Activated CD4-positive, CD25-positive, alpha-beta regulatory T cell (primary cell): ENCODE measurements at places on chromosomes 13 and 19.

DNA sequence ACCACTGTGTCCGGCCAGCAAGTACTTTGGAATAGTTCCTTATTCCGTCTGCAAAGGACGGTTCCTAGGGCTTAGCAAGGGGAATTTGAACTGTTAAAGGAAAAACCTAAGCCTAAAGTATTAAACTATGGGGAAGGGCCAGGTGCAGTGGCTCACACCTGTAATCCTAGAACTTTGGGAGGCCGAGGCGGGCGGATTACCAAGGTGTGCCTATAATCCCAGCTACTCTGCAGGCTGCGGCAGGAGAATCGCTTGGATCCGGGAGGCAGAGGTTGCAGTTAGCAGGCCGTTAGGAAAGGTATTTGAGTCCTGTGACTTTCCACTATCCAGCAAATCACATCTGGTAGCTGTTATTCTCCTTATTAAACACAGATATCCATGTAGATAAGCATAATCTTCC lies 9.4 kb upstream of the RAB20 start:
- DNase-seq: no peak

GRCh38 chr13:95360464-95361097 lies 59.3 kb upstream of the ABCC4 start:
- no peak for DNase-seq

DNA sequence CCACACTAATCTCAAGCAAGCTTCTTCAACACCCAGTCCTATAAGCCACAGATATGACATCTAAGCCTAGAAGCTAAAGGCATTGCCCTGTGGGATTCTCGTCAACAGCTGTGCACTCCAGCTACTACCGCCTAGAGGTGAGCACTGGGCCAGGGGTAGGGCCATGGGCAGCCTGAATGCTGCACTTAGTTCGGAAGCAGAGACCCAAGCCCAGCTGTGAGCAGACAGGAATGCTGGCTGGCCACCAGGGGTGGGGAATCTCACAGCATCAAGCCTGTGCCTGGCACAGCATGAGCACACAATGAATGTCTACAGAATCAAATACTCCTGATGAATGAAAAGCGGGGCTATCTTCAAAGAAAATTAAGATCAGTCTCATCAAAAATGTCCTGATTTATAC lies 167.5 kb upstream of the UBL3 start:
- DNase-seq: no peak

DNA sequence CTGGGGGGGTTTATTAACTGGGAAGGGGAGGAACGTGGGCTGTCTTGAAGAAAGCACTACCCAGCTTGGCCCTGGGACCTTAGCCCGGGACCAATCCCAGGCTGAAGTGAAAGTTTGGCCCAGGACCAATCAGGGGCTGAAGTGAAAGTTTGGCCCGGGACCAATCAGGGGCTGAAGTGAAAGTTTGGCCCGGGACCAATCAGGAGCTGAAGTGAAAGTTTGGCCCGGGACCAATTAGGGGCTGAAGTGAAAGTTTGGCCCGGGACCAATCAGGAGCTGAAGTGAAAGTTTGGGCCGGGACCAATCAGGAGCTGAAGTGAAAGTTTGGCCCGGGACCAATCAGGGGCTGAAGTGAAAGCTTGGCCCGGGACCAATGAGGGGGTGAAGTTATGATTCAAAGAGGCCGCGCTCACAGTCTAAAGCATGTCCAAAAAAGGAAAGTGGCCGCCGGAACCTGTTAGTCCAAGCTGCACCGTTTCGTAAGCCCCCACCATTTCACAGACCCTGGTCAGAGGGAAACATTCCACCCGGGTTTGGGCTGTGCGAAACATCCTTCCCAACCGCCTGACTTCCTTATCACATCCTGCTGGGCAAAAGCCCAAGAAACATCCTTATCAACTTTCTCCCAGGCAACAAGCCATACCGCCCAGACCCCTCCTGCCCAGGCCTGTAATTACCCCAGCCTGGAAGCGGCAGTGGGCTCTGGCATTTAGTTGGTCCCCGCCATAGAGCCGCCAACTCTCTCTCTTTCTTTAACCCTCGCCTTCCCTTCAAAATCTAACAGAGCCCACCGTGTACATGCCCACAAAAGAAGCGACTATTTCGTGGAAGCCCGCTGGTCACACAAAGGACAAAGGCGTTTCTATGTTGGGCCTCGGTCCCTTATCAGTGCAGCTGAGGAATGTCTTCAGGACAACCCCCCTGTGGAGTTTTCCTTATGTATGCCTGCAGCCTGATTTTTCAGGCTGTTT lies 1.1 kb downstream of the ZNF850 start:
- DNase-seq: no peak

GRCh38 chr13:30307971-30308290 lies 580 bp upstream of the KATNAL1 start:
- no peak for DNase-seq

- no peak for DNase-seq
Observed at GRCh38 chr13:79475569-79475968, 5.4 kb upstream of the NDFIP2 start.

- DNase-seq: no peak
Observed at GRCh38 chr13:51453959-51454703, 1.3 kb upstream of the INTS6 start.

GRCh38 chr19:20186174-20186573 lies 19.2 kb downstream of the ZNF486 start:
- DNase-seq: no peak

DNA sequence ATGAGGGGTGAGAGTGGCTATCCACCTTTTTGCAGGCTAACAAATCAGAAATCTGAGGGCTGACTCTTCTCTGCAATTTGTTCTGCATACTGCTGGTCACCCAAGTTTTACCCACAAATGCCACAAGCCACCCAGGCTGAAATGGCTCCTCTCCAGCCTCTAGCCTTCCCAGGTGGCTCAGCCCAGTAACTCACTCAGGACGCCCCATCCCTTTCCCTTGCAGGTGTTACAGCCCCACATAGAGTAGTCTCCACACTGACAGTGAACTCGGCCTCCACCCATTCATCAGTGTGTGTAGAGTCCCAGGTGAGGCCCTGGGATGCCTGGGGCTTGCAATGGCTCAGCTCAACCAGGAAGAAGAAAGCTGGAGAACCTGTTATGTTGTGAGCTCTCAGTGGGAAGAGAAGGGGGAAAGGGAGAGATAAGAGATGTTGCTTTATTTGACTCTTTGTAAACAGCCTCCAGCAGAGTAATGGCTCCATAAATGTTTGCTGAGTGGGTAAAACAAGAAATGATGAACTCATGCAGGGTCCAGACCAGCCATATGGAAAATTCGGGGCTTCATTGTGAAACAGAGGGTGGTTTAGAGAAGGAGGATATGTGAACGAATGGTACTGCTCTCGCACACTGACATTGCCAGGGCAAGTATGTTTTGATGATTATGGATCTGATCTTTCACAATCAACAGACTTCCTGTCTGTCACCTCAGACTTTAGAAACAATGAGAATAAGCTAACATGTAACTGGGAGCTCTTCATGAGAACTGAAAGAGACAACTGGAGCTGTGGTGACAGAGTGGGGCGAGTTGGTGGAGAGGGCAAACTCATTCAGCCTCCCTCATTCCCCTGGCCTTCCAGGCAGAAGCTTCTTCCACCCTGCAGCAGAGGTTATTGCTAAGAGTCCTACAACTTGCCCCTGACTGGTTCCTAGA lies 74.2 kb upstream of the RFC3 start:
- no peak for DNase-seq

- DNase-seq: no peak
Observed at GRCh38 chr13:110135977-110136597, 170.9 kb downstream of the COL4A1 start.

- DNase-seq: no peak
Observed at GRCh38 chr13:44504116-44504515, 72.0 kb downstream of the TSC22D1 start.

DNA sequence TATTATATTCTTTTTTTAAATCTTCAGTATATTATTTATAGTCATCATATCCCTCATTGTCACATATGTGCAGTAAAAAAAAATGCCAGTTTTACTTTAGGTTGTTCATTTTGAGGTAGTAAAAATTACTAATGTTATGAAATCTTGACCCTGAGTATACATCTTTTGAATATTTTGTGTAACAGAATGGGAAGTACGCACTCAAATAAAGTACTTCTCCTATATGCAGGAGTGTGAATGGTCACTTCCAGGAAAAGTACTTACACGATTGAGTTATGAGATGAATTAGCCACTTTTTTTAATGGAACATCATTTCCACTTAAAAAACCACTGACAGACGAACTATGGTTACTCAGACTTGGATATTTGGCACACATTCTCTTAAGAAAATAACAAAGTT lies 58.5 kb downstream of the C13orf42 start:
- no peak for DNase-seq

DNA sequence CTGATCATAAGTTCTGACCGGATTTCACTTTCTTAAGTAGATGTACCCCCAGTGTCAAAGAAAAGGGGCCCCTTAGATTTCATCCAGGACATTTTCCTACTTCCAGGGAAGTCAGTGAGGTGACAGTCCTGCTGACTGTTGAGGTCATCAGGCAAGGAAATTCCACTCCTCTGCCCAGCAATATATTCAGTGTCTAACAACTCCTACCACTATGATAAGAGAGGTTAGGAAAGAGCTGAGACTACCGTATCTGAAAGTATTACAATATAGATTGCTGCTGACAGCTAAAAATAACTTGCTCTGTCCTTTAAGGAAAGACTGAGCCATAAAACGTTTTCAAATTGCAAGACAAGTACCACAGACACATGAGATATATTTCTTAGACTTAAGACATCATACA lies 325.1 kb downstream of the EFNB2 start:
- DNase-seq: no peak

DNA sequence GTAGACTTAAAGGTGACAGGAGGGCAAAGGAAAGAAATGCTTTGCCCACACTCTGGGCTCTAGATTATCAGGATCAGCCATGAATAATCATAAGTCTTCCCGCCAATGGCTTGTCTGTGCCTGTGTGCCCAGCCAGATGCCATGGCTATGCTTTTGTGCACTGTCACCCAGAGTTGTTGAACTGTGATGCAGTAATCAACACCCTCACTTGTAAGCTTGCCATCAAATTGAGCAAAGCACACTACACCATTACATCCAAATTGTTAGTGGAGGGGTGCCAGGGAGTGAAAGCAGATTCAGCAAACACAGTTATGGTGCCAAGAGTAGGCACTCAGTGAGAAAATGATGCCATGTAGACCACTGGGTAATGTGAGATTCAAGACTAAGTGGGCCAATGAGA lies 845.3 kb upstream of the MIR17HG start:
- DNase-seq: no peak

DNA sequence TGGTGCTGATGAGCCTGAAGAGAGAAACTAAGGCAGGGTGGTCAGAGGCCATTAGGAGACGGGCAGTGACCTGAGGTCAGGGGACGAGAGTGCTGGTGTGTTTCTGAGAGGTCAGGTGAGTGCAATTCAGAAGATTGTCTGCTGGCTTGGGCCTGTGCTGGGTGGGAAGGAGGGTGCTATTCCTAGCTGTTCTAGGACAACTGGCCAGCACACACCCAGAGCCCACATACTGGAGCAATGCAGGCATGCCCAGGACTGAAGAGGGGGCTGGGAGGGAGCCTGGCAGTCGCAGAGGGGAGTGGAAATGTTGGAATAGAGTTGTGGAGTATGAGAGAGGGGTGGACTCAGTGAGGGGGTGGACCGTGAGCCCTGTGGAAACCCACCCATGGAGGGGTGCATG lies 16.5 kb downstream of the ARHGEF7 start:
- DNase-seq: no peak
